ENCODE measurements at places on chromosomes 1 and 21.

DNA sequence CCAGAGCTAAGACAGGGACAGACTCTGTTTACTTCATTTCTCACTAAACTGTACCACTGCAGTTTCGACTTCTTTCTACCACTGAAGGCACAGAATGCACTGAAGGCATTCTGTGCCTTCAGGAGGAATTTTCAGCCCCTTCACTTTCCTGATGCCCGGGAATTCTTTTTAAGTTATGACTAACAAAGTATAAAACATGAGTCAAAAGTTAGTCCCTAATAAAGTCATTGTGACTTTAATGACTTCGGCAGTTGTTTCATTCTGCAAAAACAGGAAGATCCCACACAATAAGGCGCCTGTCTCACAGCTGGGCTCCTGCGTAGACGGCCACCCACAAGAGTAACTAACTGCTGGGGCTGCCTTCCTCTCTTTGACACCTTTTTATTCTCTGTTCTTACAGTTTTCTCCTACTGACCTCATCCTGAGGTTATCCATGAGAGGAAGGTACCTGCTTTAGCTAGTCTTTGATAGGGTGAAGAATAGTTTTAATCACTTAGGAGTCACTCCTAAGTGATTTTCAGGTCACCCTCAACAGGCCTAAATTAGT, 183.9 kb upstream of the SGIP1 start:
- no peak for DNase-seq

DNA sequence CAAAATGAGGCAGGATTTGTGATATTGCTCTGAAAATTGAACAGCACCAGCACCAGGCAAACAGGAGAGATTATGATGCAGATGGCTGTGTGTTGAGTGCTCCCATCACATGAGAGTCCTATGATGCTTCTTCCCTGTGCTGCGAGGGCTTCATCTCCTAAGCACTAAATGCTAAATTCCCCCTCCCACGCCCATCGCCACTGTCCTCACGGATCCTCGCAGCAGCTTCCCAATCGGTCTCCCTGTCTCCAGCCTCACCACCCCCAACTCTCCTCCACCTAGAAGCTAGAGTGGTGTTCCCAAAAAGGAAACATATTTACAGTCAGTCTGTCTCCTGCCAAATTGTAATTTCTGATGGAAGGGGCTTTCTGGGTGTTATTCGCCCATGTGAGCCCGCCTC, 4.9 kb upstream of the BACE2 start:
- no peak for DNase-seq

DNA sequence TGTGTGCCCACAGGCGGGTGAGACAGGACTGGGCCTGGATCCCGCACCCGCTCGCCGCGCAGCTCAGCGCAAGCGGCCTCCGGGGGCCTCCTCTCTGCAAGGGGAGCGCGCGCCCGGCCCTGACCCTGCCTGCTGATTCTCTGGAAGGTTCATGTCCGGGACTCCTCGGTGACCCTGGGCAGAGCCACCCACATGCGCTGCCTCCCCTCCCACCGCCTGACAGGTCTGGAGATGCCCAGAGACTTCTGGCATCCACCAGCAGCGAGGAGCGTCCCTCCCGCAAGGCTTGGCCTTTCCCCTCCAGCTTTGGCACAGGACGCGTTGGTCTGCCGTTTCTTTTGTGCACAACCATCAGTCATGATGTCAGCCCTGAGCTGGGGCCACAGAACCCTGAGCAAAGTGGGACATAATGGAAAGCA, 42.0 kb upstream of the COL6A2 start:
- no peak for DNase-seq

GRCh38 chr1:241610056-241610815, 29.9 kb downstream of the CHML start:
- DNase-seq: peak; percentile 61

- peak; percentile 38 for DNase-seq
These were observed 47.0 kb upstream of the RBM15 start for GRCh38 chr1:110292031-110292741.

- DNase-seq: peak; percentile 9
These were observed 153.6 kb downstream of the CNIH3 start for GRCh38 chr1:224769452-224770335.

DNA sequence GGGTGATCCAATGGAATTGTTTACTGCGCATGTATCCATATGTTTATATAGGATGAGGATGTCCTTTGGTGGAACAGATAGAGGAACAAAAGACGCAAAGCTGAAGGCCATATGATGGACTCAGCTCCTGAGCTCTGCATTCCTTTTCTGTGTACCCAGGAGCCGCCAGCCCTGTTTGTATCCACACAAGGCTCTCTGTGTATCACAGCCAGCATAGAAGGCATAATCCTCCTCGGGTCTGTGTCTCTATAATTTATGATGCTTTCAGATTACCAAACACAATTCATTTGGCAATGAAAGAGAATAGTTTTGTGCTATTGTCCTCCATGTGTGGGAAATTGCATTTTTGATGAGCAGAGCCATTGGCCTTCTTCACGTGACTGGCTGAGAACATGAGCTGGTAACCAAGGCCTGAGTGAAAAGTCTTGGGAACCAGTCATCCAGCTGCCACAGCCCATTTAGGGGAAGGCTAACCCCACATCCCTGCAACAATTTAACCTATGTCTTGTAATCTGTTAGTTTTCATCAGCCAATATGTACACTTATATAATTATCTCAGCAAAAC, 119.2 kb downstream of the PBX1 start:
- no peak for DNase-seq

- DNase-seq: no peak
These were observed 5.6 kb downstream of the HYI start for GRCh38 chr1:43447891-43448708.

DNA sequence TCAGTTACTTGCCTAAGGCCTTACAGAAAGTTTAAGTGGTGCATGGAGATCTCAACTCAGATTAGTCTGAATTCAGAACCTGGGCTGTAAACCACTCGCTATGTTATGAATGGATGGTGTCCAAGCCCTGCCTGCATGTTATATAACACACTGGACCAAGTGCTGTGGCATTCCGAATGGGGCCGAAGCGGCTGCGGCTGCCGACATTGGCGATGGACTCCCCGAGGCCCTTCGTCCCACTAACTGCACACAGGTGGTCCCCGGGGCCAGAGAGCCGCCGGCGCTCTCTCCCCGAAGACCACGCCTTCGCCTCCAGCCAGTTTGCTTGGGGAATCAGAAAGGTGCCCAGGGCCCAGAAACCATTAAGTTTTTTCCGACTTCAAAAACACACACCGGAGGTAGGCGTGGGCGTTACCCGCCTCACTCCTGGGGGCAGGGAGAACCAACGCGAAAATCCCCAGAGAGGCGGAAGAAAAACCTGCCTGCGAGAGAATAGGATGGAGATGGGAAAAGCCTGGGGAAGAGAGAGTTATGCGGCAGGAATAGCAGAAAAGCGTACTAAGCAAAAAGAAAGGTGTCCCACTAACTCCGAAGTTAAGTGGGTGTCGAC, 579 bp upstream of the TENT5C start:
- DNase-seq: peak; percentile 29

- DNase-seq: no peak
These were observed 582 bp downstream of the TRPM2 start for GRCh38 chr21:44354001-44354405.
